ENCODE measurements at places on chromosomes 3 and 15.
A peak's percentile ranks its signal among the peaks of the same experiment; 100 is the strongest.

- no peak for DNase-seq
Observed at GRCh38 chr3:17175187-17175807, 290.5 kb downstream of the PLCL2 start.

- no peak for DNase-seq
Observed at GRCh38 chr15:60584355-60584998, 105.5 kb upstream of the ICE2 start.

GRCh38 chr3:118833075-118833474 is 201.6 kb downstream of the IGSF11 start:
- no peak for DNase-seq

GRCh38 chr3:42717306-42717705 is 14.7 kb upstream of the HHATL start:
- no peak for DNase-seq

- DNase-seq = no peak
Observed at GRCh38 chr3:186511245-186511644, 32.9 kb downstream of the CRYGS start.

DNA sequence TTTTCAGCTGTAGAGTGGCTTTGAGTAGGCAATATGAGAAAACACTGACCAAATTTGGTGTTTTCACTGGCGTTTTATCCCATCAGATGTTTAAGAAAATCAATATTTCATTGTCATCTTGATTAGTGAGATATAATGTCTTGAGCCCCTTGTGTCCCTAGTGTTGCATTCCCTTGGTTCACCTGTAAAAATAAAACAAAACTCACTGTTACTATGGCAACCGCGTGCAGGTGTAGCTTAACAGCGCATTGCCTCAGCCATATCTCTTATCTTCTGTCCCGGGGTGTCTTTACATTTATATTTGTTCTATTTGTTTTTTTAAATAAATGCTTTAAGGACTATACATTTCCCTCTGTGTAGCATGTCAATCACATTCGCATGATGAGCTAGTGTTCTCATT is 551.6 kb downstream of the ZIC1 start:
- DNase-seq = peak; percentile 41

- no peak for DNase-seq
Observed at GRCh38 chr15:44075535-44075934, 119.5 kb downstream of the FRMD5 start.

- DNase-seq = peak; percentile 60
Observed at GRCh38 chr3:50274371-50275104, 4.3 kb upstream of the LSMEM2 start.

DNA sequence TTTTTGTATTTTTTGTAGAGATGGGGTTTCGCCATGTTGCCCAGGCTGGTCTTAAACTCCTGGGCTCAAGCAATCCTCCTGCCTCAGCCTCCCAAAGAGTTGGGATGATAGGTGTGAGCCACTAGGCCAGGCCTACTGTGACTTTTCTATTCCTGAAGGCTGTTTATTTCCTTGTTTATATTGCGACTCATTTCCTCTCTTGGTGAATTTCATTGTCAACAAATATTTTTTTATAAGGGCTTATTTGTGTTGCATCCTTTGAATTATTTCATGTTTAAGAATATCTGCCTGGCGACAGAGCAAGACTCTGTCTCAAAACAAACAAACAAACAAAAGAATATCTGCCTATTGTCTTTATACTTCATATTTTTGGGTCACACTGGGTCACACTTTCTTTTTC is 29.4 kb upstream of the MCCC1 start:
- no peak for DNase-seq

DNA sequence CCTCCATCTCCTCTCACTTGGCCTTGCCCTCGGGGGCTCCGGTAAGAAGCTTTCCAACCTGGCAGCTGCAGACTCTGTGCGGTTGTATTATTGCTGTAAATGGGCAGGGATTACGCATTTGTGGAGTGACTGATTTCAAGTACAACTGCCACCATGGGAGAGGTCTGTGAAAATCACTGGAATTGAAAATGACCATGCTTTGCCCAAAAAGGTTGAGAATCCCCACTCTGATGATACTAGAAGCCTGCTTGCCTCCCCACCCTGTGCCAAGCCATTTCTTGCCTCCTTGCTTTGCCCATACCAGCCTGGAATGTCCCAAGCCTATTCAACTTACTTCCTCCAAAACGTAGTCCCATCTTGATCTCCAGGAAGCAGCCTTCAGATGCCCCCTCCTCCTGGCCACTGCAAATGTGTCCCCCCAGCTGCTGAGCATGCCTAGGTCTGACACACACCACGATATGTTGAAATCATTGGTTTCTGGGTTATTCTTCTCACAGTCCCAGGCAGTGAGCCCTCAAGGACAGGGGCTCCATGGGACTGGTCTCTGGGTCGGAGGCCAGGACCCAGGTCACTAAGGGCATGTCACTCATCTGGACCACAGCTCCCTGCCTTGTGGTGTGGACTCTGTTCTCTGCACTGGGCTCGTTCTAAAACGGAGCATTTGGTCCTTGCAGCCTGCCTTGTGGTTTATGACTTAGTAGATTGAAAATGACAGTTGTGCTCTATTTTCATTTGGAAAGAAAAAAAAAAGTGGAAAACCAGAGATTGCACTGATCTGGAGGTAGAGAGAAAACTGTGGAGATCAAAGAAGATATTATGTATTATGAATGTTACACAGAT is 42.9 kb downstream of the SMAD3 start:
- DNase-seq = peak; percentile 47

DNA sequence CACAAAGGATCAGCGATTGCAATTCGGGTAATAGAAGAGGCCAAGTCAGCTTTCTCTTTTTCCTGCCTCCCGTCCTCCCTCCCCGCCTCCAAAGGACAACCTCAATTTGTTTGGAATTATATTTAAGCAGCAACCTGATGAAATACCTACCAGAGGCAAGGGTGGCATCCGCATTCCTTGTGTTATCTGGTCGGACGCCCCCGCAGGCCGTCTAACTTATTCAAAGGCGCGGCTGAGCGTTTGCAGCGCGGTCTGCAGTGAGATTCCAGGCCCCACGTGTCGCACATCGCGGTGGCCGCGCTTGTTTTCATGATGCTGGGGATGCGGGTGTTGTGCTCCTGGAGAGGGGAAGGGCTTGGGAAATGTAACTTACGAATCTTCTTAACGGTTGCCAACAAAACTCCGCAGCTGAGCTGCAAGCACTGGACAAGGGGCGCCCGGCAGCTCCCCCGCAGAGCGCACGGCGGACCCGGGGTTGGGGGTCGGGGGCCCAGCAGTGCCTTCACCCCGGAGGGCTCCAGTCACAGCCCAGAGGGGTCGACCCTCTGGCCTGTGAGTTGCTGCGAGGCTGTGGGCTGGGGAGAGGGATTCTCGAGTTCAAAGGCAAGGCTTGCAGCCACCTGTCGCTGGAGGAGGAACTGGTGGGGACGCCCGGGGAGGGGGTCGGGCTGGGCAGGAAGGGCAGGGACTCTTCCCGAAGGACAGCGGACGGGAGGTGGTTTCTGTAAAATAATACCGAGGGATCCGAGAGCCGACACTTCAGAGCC is 20.5 kb upstream of the RGMA start:
- DNase-seq = no peak

- DNase-seq = no peak
Observed at GRCh38 chr3:156298938-156299337, 178.6 kb downstream of the KCNAB1 start.

- no peak for DNase-seq
Observed at GRCh38 chr15:29259233-29259632, 10.4 kb downstream of the NSMCE3 start.

DNA sequence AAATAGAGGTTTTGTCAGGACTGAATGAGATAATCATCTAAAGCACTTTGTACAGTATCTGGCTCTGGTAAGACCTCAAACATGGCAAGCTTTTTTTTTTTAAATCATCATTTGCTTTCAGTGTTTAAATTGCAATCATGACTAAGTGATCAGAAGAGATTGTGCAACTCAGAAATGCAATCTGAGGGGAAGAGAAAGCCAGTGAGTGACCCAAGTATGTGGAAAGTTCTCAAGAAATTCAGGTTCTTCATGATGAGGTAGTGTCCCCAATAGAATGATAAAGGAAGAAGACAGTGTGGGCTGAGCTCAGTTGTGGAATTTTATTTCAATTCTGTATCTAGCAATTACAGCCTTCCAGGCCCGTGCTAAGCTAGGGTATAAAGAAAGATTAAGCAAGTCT is 132.2 kb upstream of the TBC1D5 start:
- DNase-seq = no peak

DNA sequence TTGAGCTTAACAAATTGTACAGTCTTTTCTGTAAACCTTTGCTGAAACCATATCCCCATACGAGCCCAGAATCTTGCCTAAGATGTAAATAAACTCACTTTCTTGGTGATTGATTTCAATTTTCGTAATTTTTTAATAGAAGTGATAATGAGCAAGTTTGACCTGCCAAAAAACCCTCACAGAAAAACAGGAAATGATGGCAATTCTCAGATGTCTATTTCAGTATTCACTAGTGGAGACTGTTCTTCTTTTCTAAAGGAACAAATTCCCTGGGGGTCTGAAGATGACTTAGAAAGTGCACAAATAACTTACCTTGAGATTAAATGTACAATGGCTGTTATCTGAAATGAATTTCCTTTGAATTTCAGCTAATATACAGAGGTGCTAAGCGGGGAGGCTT is 116.5 kb upstream of the CMC1 start:
- DNase-seq = no peak

- DNase-seq = peak; percentile 55
Observed at GRCh38 chr3:158005391-158006100, 100.7 kb downstream of the SHOX2 start.

DNA sequence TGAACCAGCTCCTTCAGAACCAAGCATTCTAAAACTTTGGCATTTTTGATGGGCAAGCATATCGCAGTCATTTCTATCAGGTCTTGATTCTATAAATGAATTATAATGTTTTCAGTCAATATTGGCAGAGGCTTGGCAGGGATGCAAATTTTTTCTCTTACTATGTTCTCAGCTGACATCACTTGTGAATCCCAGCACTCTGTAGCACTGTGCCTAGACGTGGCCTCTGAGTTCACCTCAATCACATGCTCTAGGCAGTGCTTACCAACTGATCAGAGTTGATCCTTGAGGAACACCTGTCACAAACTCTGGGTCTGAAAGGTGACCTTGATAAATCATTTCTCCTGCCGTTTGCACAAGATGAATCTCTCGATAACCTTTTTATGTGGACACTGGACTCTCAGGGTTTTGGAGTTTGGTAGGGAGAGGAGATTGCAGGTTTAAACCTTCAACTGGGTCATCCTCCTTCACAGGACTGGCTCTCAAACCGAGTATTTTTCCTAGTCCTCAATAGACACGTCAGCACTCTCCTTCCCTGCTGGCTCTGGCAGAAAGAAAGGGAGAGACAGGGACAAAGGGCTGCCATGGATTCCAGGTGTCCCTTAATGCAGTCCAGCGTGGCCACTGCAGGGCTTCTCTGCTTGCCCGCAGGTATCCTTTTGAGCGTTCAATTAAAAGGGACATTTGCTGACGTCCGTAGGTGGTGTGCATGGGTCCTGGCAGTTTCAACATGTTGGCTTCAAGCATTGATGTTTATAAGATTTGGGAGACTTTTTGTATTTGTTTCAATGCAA is 222.3 kb upstream of the CMC1 start:
- DNase-seq = no peak

DNA sequence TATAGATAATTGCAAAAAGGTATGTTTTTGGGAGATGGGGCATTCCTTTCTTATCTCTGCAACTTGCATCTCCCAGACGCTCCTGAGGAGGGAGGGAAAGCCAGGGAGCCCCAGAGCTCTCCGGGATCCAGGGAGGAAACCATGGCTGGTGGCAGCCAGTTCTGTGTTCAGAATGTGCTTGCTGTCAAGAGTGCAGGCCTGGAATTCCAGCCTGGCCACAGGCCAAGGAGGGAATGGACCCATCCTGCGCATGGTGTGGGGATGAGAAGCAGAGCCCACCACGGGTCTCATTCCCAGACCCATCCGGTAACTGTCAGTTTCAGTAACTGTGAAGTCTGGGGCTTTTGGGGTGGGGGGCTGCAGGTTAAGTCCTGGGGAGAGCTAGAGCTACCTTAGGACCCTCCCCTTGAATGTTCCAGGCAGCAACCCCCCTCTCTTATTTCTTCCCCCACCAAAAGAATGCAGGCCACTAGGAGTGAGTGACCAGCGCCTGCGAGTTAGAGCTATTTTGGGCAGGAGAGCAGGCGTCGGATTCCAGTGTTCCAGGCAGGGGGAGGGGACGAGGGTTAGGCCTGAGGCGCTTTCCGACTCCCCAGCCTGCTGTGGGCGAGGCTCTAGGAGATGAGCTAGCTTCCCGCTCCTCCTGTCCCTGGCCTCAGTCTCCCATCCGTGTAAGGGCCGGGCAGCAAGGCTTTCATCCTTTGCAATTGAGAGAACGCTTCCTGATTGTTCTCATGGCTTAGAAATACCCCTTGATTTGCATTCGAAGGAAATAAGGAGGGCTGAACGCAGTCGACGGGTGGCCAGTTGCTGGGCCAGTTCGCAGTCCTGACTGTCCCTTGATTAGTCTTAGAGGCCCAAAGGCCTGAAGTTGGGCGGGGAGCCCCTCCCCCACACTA is 781 bp upstream of the DAG1 start:
- peak; percentile 40 for DNase-seq

DNA sequence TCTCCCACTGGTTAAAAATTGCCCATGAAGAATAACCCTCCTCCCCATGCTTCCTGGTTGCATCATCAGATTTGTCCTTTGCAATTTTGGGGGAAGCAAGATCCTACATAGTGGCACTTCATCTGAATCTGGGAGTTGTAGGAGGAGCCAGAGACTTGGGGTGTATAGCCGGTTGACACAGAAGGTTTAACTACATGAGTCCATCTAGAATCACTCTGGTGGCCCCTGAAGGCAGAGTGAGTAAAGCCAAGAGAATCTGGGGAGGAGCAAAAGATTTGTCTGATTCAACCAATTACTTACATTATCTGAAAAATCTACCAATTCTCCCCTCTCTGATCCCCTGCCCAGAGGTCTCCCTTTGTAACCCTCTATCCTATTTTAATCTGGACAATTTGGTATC is 50.1 kb downstream of the SYN2 start:
- no peak for DNase-seq

DNA sequence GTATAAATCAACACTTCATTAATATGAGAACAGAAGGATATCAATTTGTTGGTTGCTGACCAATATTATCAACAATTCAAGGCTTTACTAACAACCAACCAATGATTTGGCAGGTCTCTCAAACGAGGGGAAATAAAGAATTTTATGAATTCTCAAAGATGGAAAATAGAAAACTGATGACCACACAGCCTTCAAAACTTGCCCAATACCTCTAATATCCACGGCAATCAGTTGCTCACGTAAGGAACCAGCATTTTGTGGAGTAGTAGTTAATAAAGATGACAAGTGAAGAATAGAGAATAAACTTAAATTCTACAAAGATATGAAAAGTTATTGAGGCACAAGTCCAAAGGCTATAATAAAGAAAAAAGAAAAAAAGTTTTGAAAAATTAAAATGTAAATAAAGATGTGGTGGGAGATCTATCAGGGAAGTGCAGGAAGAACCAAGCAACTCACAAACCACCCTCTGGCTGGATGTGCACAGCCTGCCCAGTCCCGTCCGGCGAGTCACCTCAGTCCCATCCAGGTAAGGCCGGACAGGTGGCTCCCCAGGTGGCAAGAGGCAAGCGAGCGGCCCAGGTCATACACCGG is 808 bp downstream of the GK5 start:
- DNase-seq = no peak

Data from SK-N-DZ (cell line).